ENCODE measurements at places on chromosomes 7 and 10. TPM values are rescaled to one million over a fixed set of nuclear protein-coding genes. Genes with fewer than 3 reads are reported as not detected.

GRCh38 chr10:48700071-48700470, 15.4 kb downstream of the WDFY4 start:
- no peak for DNase-seq

DNA sequence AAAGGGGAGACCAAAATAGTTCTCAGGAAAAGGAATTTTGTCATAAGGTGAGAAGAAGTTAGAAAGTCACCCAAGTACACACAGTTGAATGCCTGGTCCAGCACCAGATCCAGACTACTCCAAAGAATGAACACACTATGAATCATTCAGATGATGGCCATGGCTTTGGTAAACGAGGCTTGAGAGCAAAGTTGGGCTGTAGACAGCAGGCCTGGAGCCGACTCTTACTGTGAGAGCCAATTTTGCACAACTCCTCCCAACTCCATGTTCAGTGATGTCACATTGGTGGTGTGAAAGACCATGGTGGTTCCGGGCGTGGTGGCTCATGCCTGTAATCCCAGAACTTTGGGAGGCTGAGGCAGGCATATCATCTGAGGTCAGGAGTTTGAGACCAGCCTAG, 131.6 kb downstream of the PKD1L1 start:
- DNase-seq, result no peak

- no peak for DNase-seq
These were observed 37.2 kb upstream of the PLXDC2 start for GRCh38 chr10:19778996-19779395.

GRCh38 chr10:10211409-10211808, 806.3 kb upstream of the CELF2 start:
- no peak for DNase-seq

DNA sequence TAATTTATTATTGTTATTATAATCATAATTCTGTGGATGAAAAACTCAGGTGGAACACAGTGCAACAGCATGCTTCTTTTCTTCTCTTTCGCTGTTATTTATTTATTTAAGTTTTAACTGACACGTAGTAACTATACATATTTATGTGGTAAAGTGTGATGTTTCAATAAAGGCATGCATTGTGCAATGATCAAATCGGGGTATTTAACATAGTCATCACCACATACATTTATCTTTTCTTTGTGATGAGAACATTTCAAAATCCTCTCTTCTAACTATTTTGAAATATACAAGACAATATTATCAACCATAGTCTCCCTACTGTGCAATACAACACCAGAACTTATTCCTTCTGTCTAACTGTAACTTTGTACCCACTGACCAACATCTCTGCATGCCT, 152.5 kb upstream of the LYZL1 start:
- no peak for DNase-seq

DNA sequence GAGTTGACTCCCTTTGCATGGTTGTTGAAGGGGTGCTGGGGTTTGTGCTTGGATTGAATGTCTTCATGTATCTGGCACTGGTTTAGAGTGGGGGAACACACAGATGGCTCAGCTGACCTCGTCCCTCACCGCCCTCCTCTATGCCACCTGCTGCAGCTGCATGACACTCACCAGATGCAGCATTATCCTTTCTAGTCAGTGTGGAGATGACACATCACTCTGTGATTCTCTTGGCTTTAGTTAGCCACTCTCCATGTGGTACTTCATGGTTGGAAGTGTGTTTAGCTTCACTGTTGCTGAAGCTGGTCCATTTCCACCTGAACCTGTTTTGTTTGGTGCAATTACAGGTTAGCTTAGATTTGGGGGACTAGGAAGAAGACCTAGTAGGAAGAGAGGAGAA, 56.3 kb upstream of the BMPER start:
- no peak for DNase-seq

DNA sequence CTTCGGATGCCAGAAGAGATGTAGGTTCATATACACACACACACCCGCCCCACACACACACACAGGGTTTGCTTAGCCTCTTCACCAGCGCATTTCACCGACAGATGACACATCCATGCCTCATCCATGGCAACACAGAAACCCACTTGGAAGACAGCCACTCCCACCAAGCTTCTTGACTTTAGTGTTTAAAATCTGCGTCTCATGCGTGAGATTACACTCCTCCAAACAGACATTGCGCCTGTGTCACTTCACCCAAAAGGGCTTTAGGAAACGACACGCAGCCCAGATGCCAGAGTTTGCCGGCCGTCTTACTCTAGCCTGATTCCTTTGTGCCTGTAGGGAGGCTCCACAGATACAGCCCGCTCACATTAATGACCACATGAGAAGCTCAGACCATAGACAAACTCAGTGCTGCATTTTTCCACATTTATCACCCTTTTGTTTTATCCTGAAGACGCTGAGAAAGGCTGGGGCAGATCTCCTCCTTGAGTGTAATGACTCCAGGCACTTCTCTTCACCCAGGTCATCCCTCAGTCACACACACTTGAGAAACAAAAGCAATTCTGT, 73.8 kb downstream of the DIP2C start:
- peak; percentile 16 for DNase-seq

DNA sequence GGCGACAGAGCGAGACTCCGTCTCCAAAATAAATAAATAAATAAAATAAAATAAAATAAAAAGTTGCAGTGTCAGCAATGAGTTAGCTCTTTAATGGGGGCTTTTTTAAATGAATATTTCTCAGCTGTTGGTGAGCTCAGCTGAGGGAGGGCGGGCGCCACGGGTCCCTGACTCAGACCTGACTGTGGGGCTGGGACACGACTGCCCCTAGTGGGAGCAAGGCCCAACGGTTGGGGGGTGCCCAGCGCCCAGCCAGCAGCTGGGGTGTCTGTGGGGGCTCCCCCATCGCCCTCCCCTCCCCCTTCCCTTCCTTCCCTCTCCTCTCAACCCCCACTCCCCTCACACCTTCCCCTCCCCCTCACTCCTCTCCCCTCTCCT, 46.6 kb downstream of the PWWP2B start:
- peak; percentile 78 for DNase-seq

DNA sequence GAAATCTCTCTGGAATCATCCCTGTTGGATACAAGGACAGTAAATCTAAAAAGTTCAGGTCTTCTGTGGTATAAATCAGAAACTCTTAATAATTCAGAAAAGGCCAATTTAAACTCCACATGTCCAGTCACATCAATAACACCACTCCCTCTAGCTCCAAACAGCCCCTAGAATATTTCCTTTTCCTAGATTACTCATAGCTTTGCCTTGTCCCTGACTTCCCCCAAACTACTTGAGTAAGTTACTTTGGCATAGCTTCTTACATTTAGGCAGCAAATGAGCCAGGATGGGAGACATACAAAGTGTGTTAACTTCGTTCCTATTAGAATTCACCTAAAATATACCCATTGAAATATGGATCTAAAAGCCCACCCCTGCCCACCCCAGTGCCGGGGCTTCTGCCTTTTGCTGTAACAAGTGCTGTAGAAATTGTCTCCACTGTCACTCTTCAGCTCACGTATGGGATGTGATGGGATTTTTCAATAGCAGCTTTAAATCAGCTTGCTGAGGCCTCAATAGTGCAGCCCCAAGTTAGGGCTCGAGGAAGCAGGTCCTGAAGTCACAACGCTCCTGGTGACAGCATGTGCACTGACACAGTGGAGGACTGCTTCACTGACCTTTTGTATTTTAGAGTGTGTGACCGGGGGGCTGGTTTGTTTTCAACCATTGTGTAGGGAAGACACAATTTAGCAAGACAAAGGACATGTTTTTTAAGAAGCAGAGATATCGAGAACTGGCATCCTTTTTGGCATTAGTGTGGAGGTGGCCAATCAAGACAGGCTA, 218.2 kb upstream of the KMT2E start:
- no peak for DNase-seq

- DNase-seq, result peak; percentile 20
These were observed 115.2 kb upstream of the MDFIC start for GRCh38 chr7:114806590-114807162.

GRCh38 chr10:37680243-37680683, 177.1 kb downstream of the ZNF248 start:
- DNase-seq, result no peak

DNA sequence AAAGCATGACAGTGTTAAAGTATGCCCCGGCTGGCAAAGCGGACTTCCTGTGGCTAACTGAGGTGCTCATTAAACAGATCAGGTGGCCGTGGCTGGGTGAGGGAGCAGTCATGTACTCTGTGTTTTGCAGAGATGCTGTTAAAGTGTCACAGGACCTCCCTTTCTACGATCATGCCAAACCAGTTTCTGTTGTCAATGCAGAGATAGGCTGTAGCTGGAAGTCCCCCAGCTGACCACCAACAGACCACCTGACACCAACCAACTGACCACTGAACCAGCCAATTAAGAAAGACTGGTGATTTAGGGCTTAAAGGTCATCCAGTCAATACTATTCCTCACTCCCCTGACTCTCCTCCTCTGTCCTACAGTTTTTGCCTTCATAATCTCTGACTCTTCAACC, 431.1 kb upstream of the LRGUK start:
- DNase-seq, result no peak

DNA sequence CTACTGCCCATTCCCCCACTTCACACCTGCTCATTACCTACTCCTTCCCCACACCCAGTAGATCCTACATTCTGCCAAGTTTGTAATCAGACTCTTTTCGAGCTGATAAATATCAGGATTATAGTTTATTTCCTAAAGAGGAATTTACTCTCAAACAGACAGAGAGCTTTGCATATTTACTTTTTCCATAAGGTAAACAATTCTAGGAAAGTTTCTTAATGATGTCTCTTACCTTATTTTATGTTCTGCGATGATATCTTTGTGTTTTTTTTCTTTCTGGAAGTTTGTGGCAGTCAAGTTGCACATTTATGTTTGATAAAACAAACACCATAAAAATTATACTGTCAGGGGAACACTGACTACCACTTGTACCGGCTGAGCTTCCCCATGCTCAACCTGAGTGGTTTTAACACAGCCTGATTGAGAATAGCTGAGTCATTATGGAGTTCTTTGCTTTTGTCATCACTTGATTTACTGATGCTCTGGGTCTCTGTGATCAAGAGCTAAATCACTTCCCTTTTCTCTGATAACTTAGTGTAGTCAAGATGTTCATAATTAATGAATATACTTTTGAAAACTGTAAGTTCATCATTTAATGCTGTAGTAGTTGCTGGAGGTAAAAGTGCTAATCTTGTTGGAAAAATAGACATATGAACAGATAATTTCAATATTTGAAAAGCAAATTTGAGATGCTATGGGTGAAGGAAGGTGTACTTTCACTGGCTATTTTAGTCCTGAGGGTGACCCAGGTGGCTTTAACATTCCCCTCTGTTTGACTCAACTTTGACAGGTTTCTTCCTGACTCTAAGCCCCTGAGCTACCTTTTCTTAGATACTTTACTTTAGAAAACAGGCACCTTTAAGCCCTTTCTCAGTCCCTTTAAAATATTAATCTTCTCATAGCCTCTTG, 1034.5 kb upstream of the LRRTM3 start:
- DNase-seq, result no peak

DNA sequence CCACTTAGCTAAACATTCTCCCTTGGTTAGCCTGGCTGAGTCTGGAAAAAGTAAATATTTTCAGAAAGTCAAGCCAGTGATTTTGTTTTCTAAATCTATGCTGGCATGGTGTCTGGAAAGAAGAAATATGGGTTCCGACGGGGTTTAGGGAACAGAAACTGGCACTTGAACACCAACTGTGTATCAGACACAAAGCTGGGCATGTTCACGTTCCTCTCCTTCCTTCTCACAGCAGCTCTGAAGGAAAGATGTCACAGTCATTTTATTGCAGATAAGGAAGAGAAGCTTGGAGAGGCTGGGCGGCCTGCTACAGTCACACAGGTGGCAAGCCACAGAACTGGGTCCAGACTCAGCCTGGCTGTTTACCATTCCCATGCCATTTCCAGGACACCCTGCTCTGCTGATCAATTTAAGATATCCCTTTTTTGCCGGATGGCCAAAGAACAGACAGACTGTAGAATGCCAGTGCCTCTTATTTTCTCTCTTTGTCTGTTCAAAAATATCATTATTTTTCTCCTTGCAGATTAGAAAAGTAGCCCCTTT, 118.8 kb downstream of the HERPUD2 start:
- no peak for DNase-seq

DNA sequence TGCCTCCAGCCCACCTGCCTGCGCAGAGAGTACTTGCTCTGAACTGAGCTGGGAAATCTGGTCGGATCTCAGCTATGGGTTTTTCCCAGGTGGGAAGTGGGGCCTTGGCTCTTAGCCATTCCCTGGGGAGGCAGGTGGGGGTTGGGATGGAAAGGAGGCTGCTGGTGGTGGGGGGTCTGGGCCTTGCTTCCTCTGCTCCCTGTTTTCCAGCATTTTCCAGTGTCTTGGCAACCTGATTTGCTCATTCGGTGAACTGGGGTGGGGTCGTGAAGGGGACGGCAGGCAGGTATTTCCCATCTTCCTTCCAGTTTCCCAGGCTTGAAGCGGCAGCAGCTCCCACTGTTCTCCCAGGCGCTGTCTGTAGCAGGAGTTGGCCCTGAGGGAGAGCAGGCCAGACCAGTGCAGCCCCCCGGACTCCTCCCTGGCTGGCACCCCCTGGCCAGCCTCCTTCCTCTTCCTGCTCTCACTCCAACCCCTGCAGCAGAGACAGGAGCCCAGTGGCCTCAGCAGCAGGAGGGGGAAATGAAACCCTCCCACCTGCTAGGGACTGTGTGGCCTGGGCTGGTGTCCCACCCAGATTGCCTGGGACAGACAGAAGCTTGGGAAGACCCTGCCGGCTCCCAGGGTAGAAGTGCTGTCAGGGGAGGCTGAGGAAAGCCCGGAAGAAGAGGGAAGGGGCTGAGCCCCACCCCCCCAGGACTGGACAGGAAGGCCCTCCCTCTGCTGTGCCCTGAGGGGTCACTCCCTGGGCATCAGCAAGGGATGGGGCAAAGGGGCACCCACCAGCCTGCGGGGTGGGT, 6.6 kb downstream of the TRIM8 start:
- DNase-seq, result no peak

DNA sequence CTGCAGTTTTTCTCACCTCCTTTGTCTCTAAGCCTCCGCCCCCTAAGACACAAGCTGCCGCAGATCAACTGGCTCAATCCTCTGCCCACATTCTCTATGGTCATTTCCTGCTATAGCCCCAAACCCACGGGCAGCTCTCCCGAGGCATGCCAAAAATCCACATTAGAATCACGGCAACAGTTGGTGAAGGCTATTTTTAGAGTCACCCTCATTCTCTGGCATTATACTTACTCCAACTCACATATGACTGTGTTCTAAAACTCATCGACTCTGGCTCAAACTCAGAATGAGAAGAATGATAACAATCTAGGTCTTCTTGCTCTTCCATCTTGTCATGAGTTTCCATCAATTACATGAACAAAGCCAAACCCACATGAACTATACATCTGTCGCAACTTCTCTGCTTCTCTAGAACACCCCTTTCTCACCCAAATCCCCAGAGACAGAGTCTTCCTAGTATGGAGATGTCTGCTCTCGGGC, 10.9 kb upstream of the KIAA1549 start:
- DNase-seq, result no peak

The TCERG1L gene
- not detected for total RNA-seq

The RGR gene
- not detected for total RNA-seq

The GNGT1 gene
- not detected for total RNA-seq

The MINDY3 gene
- 28.4 TPM for total RNA-seq

The CALHM1 gene
- not detected for total RNA-seq

The UTF1 gene
- not detected for total RNA-seq

The HOXA6 gene
- total RNA-seq, result 20.5 TPM

The ANKRD2 gene
- 0.75 TPM for total RNA-seq

The PLAC9 gene
- 11.8 TPM for total RNA-seq

The CALCR gene
- not detected for total RNA-seq
